Dorsolateral prefrontal cortex (tissue), 122 donors: ENCODE measurements at places on chromosomes 16 and 17. TPM values are rescaled to one million over a fixed set of nuclear protein-coding genes. Genes with fewer than 3 reads are reported as not detected.

- DNase-seq, result no peak
These were observed 29.2 kb upstream of the LITAF start for GRCh38 chr16:11615748-11616447.

- peak; percentile 43 for DNase-seq
These were observed 11.1 kb upstream of the SLC5A11 start for GRCh38 chr16:24834459-24835335.

DNA sequence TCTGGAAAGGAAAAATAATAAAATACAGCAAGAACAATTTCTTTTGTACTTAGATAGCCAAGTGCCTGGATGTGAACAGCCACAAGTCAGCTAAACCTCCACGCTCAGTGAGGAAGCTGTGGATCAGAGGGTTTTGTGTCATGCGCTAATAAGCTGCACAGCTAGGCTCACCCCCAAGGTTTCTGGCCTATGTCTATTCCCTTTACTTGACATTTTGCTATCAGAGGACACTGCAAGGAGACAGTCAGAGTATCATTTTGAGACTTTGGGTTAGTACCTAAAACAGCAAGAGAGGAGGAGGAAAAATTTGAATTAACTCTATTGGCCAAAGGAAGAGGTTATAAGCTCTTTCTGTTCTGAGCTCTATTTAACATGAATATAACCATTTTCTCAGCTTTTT is 139.3 kb downstream of the KCNJ2 start:
- DNase-seq, result no peak

GRCh38 chr17:2179615-2180295 is 123.8 kb downstream of the SMG6 start:
- peak; percentile 69 for DNase-seq

DNA sequence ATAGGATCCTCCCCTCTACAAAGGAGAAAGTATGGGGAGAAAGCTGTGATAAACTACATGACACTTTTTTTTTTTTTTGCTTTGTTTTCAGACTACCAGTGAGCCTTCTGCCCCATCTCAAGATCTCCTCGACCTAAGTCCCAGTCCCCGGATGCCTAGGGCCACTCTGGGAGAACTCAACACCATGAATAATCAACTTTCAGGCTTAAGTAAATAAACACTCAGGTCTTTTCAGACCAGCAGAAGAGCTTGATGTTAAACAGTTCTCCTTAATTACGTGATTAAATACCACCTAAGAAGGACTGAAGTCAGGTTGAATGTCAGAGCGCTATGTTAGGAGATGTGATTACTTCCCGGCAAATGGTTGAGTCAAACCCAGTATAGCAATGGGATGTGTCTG is 31.4 kb downstream of the COX11 start:
- DNase-seq, result no peak

GRCh38 chr17:74493331-74493833 is 26.9 kb downstream of the CD300A start:
- peak; percentile 85 for DNase-seq

DNA sequence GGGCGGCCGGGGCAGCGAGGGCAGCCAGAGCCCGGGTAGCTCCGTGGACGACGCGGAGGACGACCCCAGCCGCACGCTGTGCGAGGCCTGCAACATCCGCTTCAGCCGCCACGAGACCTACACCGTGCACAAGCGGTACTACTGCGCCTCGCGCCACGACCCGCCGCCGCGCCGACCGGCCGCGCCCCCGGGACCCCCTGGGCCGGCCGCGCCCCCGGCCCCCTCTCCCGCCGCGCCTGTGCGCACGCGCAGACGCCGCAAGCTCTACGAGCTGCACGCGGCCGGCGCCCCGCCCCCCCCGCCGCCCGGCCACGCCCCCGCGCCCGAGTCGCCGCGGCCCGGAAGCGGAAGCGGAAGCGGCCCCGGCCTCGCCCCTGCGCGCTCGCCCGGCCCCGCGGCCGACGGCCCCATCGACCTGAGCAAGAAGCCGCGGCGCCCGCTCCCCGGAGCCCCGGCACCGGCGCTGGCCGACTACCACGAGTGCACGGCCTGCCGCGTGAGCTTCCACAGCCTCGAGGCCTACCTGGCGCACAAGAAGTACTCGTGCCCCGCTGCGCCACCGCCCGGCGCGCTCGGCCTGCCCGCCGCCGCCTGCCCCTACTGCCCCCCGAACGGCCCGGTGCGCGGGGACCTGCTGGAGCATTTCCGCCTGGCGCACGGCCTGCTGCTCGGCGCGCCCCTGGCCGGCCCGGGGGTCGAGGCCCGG is 36.1 kb upstream of the ZC3H18 start:
- DNase-seq, result peak; percentile 61

DNA sequence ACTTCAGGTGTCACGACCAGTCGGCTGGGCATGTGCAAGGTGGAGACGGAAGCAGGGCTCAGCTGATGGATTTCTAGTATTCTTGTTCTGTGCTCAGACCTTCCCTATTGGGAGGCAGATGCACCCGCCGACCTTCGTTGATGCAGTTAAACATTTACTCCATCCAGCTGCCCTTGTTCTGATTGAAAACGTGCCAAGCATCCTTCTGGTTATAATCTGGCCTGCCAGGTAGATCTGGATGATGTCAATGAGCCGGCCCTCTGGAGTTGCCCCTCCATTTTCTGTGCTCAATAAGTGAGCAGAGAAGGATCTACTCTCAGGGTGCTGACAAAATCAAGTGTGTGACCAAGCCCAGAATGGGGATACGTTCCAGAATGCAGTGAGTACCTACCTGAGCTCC is 38.3 kb downstream of the CCDC182 start:
- DNase-seq, result no peak

- DNase-seq, result no peak
These were observed 24.9 kb downstream of the MRTFB start for GRCh38 chr16:14095883-14096551.

- no peak for DNase-seq
These were observed 12.9 kb upstream of the TRIM25 start for GRCh38 chr17:56926704-56927103.

DNA sequence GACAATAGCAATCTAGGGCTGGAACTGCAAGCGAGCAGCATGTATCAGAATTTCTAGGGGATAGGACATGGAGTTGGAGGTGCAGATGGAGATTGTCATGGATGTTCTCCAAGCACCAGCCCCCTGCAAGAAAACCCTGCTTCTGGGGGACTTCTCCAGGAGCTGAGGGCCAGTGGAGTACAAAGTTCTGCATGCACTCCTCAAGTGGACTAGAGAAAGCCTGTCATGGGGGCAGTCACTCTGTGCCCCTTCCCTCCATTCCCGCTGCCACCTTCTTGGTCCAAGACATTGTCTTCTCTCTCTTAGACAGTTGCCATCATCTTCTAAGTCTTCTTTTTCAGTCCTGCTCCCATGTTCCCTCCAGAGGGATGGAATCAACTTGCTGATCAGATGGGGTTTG is 87.9 kb downstream of the AIPL1 start:
- no peak for DNase-seq

The PLD6 gene
- 9.3 TPM for total RNA-seq

The HOXB2 gene
- not detected for total RNA-seq

The PITPNM3 gene
- 48.7 TPM for total RNA-seq

The PYY gene
- total RNA-seq, result 0.83 TPM

The LUC7L3 gene
- 348 TPM for total RNA-seq

The FAM20A gene
- 4.2 TPM for total RNA-seq
